Caki2 (cell line): ENCODE measurements at places on chromosomes 16 and 17. TPM values are rescaled to one million over a fixed set of nuclear protein-coding genes. Genes with fewer than 3 reads are reported as not detected.

DNA sequence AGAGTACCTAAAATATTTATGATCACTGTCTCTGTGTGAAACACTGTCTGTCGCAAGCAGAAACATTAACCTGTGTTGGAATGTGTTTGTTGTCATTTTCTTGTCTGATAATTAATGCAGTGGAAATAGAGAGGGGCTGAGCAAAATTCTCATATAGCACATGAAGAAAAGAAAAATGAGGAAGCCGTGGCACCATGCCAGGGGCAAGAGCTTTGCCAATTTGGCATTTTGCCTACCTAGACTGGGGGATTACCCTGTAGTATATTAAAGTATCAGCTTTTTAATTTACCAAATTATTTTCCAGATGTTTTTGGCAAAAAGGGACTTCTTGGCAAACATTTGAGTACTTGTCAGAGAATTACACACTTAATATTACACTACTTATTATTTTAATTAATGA lies 1326.6 kb upstream of the GOT2 start:
- DNase-seq: no peak

DNA sequence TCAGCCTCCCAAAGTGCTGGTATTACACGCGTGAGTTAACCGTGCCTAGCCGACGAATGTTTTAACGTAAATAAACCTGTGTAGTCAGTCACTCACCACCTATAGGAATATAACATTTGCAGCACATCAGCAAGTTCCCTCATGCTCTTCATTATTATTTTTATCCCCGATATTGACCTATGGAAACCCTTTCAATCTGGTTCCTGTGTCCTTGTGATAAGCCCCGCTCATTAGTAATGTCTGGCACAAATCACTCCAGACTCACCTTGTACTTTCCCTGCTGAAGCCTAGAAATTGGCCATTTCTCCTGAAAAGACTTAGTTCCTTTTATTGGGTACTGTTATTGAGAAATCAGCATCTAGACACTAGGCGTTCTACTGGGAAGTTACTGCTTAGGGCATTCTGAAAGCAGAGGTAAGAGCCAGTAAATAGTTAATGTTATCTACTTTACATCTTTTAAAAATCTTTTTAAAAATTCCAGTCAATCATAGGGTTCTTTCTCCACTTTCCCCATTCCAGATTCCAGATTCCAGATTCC lies 1.5 kb upstream of the PHKG2 start:
- no peak for DNase-seq

GRCh38 chr17:2335726-2336214 lies 487 bp downstream of the TSR1 start:
- DNase-seq: no peak

CAPNS2 gene
- total RNA-seq: not detected in 2 replicates

RABEP1 gene
- 15.8 and 16.4 TPM in 2 replicates for total RNA-seq
